ENCODE measurements at places on chromosomes 5 and 9.

- DNase-seq, result no peak
Observed at GRCh38 chr9:75487856-75488718, 399.8 kb downstream of the OSTF1 start.

GRCh38 chr9:14434158-14434504 is 120.2 kb upstream of the NFIB start:
- no peak for DNase-seq

GRCh38 chr9:105006514-105006913 is 78.6 kb upstream of the ABCA1 start:
- DNase-seq, result no peak

- DNase-seq, result peak; percentile 8
Observed at GRCh38 chr5:108382784-108383330, 959 bp upstream of the FBXL17 start.

GRCh38 chr5:115673596-115673995 is 47.8 kb upstream of the TMED7 start:
- no peak for DNase-seq

DNA sequence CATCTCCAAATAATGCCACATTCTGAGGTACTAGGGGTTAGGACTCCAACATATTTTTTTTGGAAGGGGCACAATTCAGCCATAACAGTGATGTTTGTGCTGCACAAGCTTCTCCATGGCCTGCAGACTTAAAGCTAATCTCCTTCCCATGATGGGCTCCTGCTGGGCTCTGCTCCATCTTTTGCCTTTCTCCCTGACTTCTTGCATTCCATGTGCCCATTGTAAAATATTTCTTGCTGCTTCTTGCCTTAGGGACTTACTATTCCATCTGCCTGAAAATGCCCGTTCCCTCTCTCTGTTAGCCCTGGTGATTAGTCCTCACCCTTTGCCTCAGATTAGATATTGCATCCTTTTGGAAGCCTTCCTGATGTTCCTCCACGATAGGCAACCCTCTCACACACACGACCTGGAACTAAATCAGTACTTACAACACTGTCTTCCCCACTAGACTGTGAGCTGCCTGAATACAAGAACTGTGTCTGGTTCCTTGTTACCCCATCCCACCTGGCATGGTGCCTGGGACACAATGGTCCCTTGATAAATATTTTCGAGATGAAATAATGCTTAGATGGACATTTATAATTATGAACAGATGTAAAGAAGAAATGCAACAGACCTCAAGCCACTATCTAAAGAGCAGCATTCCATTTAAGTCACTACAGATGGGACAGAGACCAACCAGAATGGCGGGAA is 33.5 kb downstream of the OR1J1 start:
- DNase-seq, result peak; percentile 95

- peak; percentile 5 for DNase-seq
Observed at GRCh38 chr5:163888366-163888765, 382.9 kb downstream of the MAT2B start.

DNA sequence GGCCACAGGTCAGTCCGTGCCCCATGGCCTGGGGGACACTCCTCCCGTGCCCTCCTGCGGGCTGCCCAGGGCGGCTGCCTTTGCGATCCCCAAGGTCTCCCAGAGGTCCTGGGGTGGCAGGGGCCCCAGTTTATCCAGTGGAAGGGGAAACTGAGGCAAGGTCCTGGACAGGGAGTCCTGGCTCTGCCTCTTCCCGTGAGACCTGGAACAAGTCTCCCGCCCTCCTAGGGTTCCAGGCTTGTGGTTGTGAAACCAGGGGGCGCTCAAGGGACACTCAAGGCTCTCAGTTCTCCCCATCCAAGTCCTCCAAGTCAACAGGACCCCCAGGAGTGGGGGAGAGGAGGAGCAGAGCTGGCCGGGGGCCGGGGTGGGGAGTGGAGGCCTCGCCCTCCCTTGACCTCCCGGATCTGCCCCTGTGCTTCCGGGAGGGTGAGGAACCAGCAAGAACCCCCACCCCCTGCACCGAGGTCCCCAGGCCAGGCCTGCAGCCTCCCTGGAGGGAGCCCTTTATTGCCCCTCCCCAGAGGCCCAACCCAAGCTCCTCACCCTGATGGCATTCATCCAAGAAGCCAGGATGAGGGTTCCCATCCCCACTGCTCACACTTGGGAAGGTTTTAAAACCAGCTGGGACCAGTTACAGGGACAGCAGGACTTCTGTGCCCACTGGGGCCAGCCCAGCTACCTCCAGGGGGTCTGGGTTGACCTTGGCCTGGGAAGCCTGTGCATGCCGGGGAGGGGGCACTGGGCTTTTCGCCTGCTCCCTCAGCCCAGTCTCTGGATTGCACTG is 24.7 kb upstream of the TMEM250 start:
- DNase-seq, result no peak

GRCh38 chr9:89994988-89995613 is 390.3 kb downstream of the GADD45G start:
- DNase-seq, result no peak

DNA sequence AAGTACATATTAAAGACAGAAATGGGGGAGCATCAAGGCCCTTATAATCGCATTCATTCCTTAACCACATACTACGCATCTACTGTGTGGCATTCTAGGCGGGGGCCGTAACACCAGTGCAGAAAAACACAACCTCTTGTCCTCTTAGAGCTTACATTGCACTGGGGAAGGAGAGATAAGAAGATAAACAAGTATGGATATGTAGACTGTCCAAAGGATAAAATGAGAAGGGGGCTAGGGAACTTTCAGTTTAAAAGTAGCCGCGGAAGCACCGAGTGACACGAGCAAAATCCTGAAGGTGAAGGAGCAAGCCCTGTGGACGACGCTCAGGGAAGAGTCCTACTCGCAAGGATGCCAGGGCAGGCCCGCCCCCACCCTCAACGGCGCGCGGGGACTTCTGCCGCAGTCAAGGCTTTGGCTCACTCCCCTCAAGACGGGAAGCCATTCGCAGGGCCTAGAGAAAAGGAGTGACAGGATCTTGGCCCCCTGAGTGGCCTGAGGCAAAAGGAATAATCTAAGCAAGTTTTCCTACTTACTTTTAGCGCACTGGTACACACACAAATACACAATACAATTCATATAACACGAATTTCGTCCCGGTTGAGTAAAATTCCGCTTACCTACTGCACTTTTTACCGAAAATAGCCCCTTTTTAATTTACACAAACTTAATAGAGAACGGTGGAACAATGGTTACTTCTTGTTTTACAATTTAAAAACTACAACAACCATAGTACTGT is 1.3 kb upstream of the NIPBL start:
- peak; percentile 43 for DNase-seq

- DNase-seq, result peak; percentile 29
Observed at GRCh38 chr5:67146574-67146973, 50.0 kb downstream of the CD180 start.

- no peak for DNase-seq
Observed at GRCh38 chr9:93262537-93263310, 78.8 kb downstream of the WNK2 start.

DNA sequence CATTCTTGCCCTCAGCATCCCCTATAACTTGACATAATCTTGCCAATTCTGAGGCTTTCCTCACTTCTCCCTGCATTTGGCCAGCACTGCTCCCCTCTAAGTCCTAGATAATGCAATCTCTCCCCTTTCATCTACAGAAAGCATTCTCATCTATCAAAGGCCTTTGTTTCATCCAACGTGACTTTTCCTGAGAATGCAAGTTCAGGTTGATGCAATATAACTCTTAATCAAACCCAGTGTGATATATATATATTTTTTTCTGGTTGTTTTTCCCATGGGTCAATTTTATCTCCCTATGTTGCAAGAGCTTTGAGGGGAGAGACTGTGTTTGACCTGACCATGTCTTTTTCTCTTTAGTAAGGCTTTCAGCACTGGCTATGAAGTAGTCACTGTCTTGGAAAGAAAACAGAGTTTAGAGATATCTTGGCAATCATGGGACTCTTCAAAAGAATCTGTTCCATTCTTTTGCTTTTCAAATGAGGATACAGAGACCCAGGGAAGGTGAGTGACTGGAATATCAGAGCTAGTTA is 268.6 kb downstream of the TRPM3 start:
- DNase-seq, result no peak

DNA sequence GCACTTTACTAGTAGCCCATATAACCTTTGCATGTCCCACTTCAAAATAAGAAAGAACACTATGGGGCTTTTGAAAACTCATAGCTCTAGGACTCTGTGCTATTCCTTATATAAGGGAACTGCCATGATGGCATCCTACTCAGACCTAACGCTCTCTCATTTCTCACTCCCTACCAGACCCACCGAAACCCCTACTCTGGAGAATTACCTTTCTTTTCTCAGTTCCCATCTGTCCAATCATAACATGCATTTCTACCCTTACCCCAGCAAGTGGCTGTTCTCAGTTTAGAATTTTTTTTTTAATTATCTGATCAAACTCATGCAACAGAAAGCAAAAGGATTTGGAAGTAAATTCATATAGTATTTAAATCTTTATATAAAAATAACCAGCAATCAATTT is 27.3 kb downstream of the CARNMT1 start:
- DNase-seq, result no peak

- DNase-seq, result peak; percentile 70
Observed at GRCh38 chr5:150161242-150162141, 5.1 kb upstream of the CDX1 start.

DNA sequence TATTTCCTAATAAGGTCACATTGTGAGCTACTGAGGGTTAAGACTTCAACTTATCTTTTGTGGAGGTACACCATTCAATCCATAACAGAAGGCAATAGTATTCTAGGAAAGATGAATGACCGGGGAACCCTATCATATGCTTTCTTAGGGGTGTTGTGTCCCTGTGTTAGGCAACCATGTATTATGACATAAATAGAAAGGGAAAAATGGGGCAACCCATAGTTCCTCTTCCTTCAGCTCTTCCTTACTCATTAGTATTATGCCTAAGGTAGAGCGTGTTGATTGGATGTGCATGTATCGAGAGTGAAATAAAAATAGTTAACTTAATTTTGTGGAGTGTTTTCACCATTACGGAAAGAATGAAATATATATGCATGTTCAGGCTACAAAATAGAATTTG is 6.0 kb upstream of the CCNJL start:
- DNase-seq, result no peak

DNA sequence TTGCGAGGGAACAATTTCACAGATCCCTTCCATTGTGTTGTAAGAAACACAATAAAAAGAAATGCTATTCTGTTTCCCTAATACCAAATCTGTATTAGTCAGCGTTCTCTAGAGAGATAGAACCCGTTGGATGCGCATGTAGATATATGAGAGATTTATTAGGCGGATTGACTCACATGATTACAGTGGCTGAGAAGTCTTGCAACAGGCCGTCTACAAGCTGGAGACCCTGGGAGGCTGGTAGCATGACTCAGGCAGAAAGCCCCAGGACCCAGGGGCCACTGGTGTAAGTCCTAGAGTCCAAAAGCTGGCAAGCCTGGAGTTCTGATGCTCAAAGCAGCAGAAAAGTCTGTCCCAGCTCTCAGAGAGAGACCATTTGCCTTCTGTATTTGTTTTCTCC is 18.4 kb upstream of the IL17B start:
- DNase-seq, result peak; percentile 98

DNA sequence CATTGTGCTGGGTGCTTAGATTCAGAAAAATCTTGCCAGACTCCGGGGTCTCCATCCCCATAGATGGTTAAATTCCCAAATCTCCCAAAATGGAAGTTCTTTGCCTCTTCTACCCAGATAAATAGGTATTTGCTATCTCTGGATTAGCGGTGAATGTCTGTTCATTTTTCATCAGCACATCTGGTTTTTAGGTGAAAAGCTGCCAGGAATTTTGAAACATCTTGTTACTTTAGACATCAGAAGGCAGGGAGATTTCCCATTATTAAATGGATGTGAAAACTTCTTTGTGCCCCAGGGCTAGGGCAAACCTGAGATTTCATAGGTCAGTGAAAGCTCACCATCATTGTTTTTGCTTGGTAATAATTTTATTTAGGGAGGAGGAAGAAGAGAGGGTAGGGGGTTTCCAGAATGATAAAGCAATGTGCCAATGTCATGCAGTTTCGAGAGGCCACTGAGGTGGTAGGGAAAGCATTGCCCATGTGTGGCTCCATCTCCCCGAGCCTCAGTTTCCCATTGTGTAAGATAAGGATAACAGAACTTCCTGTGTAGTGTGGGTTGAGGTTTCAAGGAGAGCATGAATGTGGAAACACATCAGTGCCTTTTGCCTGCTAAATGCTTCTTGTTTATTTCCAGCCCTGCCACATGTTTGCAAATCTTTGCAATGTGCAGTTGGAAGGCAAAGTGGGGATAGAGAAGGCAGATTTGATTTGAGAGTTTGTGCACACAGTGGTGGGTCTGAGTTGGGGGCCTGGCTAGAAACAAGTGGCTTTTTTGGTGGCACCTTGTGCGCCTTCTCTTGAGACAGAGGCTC is 147.2 kb upstream of the KLF4 start:
- DNase-seq, result peak; percentile 53

DNA sequence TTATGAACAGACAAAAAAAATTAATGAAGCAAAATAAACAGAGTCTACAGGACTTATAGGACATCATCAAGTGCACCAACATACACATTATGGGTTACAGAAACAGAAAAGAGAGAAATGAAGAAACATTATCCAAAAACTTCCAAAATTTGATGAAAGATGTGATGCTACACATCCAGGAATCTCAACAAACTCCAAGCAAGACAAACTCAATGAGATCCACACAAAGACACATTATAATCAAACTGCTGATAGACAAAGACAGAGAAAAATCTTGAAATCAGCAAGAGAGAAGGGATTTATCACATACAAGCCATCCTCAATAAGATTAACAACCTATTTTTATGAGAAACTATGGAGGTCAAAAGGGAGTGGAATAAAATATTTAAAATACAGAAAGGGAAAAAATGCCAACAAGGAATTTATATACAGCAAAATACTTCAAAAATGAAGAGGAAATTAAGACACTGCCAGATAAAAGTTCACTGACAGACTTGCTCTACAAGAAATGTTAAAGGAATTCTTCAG is 101.0 kb downstream of the NR2F1-AS1 start:
- DNase-seq, result no peak
